MG63 (cell line): ENCODE measurements at places on chromosomes 5 and 9. TPM values are rescaled to one million over a fixed set of nuclear protein-coding genes. Genes with fewer than 3 reads are reported as not detected.

DNA sequence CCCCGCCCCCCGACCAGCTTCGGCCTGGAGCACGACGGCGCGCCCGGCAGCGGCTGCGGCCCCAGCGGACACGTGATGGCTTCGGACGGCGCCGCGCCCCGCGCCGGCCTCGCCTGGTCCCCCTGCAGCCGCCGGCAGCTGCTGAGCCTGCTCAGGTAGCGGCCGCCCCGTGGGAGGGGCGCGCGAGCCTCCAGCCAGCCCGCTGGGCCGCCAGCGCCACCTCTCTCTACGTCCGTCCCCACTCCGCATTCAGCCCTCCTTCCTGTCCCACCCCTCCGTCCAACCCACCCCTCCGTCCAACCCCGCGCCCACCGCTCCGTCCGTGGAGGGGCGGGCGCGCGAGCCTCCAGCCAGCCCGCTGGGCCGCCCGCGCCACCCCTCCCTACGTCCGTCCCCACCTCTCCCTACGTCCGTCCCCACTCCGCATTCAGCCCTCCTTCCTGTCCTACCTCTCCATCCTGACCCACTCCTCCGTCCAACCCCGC lies 6.5 kb downstream of the ADAMTS13 start:
- DNase-seq = no peak

DNA sequence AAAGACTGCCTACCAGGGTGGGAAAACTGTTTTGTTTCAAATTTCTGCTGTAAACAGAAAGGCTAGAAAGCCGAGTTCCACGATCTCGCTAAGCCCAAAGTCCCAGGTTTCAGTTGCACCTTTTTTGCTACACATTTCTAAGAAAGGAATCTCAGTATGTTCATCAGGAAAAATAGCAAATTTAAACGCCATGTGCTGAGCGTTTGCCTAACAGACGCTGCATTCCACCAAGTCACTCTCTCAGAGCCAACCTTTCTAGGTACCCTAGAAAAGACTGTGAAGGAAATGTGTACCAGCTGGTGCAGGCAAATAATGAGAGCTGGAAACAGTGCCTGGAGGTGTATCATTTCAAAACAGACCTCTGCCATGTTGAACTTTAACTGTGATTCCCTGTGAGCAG lies 71.8 kb downstream of the FRMD3 start:
- DNase-seq = no peak

GRCh38 chr9:93209097-93209496 lies 25.2 kb downstream of the WNK2 start:
- no peak for DNase-seq

GRCh38 chr9:137058521-137059234 lies 4.8 kb upstream of the ENTPD2 start:
- no peak for DNase-seq

DNA sequence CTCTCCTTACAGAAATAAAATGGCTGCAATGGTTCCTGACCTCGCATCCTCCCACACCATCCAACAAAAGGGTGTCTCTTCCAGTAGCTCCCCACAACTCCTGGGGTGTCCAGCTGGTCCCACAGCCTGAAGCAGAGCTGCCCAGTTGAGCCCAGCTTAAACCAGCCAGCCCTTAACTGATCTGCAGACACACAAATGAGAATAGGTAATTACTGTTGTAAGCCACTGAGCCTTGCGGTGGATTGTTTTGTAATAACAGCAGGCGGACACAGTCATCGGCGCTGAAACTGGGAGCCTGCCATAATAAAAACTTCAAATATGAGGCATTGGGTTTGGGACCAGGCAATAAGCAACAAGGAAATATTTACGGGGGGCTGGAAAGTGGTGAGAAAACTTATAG lies 10.4 kb upstream of the ZBTB43 start:
- DNase-seq = peak; percentile 37

ROPN1L gene
- 3.0 and 5.4 TPM in 2 replicates for total RNA-seq

MED7 gene
- total RNA-seq = 15.4 and 27.6 TPM in 2 replicates
